ENCODE measurements at places on chromosomes 4 and X.

DNA sequence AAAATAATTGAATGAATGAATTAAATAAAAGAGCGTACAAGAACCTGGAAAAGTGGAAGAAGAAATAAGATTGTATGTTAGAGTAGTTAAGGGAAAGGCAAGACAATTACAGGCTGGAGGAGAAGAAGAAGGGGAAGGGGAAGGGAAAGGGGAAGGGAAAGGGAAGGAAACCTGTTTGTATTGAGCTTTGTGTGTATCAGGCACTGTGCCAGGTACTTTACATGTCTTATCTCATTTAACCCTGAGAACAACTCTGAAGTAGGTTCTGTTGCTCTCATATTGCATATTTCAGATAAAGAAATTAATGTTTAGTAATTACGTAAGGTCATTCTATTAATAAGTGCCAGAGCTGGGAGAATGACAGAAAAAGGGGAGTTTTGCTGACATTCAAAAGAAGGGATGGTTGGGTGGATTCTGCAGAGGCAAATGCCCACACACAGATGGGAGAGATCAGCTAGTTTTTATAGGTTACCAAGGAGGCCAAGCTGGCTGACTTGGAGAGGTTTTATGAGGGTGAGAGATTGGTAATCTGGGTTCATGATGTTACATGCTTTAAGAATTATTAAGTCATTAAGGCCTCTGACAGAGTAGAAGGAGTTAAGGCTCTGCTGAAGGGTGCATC, 92.3 kb upstream of the LCORL start:
- DNase-seq: no peak

GRCh38 chr4:24190761-24191695, 301.2 kb upstream of the PPARGC1A start:
- DNase-seq: no peak

DNA sequence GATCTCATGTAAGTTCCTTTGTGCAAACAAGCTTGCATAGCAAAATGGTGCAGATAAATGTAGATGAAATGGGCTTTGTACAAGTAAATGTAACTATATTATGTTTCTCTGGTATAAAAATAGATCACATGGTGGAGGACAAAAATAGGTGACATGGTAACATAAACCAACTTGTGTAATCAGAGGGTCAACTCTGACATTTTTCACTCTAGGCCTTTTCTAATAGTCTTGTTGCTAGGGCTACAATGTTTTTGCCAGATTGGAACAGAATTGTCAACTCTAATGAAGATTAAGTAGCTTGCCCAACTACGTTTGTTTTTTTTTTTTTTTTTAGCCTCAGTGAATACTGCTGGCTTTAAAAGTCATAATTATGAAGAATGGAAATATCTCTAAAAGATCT, 11.5 kb downstream of the MAD2L1 start:
- no peak for DNase-seq

GRCh38 chr4:127344071-127344470, 288.7 kb upstream of the INTU start:
- DNase-seq: no peak

DNA sequence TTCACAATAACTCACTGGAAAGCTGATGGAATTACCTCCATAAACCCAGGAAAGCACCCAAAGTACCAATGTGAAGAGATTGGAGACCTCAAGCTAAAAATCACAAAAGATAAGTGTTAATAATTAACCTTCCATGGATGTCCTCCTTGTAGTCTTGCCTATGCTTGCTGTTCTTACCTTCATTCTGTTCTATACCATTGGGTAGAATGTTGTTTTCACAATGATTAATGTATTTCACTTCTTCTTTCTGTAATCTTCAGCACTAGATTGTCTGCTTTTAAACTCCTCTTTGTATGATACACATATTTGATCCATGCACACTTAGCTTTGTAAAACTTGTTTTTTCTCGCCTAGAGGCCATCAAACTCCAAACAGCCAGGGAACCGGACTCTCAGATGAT, 570.3 kb downstream of the RAPGEF2 start:
- DNase-seq: no peak

GRCh38 chrX:53437206-53437605, 3.0 kb upstream of the HSD17B10 start:
- DNase-seq: no peak

DNA sequence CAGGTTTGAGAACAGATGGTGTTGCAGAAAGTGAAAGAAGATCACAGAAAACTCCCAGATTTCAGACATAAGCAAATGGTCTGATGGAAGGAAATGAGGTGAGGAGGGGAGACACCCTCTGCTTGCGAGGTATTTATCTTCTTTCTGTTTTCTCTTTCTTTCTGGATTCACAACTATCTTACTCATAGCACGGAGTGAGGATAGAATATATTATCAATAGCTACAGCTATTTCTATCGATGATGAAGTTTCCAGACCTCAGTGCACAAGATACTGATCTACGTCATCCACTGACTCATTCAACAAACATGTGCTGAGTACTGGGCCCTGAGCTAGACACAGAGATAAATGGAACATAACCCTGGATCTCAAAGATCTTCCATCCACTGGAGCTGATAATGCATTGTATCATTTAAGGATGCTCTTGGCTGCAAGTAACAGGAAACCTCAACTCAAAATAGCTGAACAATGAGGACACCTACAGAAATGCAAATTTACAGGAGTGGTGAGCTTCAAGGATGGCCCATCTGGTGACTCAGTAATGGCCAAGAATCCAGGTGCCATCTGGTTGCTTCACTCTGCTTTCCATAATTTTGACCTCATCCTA, 21.2 kb downstream of the SLC2A9 start:
- no peak for DNase-seq

DNA sequence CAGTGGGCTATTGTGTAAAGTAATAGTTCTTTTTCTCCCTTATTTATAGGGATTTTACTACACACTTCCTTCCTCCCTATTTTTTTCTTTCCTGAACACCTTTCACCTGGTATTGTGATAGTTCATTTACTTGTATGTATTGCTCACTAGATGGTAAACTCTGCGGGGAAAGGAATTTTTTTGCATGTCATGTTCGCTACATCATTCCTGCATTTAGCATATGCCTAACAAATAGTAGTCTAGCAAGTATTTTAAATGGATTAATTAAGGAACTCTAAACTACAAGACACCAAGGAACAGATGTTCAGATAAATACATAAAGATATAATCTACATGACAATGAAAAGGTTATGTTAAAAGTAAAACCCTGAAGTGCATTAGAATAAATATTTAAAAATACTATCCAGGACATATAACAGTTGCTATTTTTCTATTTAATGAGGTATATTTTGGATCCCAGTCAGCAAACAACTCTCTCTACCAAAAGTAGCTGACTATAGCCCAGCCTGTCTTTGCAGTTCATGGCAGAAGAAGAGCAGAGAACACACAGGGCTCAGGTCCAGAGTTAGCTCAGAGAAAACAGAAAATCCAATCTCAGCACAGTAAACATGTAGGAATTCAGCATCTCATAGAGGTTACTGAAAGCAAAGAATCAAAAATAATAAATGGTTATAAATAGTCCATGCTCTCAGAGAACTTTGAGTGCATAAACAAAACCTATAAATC, 87.8 kb downstream of the PACRGL start:
- no peak for DNase-seq

- DNase-seq: no peak
Observed at GRCh38 chr4:159175989-159176375, 73.1 kb downstream of the RAPGEF2 start.

GRCh38 chrX:154351183-154352011, 23.0 kb downstream of the FLNA start:
- no peak for DNase-seq

GRCh38 chr4:186137196-186137794, 32.8 kb downstream of the FAM149A start:
- no peak for DNase-seq

GRCh38 chr4:11529625-11530201, 101.0 kb upstream of the HS3ST1 start:
- no peak for DNase-seq

DNA sequence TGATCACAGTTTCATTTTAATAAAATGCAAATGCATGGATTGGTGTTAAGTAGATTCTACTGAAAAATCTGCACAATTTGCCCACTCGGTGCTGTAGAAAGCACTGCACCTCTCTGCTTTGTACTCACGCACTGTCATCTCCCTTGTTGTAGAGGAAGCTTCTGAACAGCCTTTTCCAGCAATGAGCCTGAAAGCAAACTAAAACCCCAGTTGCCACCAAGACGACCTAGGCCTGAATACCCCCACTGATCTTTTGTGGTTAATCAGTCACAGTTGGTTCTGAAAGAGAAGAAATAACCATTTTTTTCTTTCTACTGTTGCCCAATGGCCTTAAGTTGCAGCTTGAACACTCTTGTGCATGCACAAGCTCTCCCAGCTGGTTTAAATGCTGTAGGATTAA, 229.8 kb downstream of the NLGN4X start:
- no peak for DNase-seq

GRCh38 chrX:54695816-54696487, 102.1 kb downstream of the ITIH6 start:
- DNase-seq: no peak

DNA sequence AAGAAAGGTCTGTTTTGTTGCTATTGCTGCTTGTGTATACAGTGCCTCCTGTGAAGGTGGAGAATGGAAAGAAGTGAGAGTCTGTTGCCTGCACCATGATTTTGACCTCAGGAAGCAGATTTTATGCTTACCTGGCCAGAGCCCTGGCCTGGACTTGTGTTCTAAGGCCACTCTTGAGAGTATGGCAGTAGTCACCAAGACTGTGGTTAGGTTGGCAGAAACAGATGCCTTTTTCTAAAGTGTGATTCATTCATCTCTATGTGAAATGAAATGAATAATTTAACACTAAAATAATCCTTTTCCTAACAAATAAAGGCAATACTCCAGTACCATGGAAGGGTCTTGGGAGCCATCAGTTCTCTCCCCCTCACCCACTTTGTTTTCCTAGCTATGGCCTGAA, 161.8 kb downstream of the DCLK2 start:
- DNase-seq: no peak

GRCh38 chr4:2828758-2829181, 14.9 kb upstream of the ADD1 start:
- DNase-seq: no peak

- no peak for DNase-seq
Observed at GRCh38 chr4:110480031-110480549, 4.1 kb downstream of the ENPEP start.

GRCh38 chr4:140944199-140944515, 188.0 kb upstream of the TBC1D9 start:
- no peak for DNase-seq

- no peak for DNase-seq
Observed at GRCh38 chrX:123976706-123977316, 15.3 kb downstream of the STAG2 start.

DNA sequence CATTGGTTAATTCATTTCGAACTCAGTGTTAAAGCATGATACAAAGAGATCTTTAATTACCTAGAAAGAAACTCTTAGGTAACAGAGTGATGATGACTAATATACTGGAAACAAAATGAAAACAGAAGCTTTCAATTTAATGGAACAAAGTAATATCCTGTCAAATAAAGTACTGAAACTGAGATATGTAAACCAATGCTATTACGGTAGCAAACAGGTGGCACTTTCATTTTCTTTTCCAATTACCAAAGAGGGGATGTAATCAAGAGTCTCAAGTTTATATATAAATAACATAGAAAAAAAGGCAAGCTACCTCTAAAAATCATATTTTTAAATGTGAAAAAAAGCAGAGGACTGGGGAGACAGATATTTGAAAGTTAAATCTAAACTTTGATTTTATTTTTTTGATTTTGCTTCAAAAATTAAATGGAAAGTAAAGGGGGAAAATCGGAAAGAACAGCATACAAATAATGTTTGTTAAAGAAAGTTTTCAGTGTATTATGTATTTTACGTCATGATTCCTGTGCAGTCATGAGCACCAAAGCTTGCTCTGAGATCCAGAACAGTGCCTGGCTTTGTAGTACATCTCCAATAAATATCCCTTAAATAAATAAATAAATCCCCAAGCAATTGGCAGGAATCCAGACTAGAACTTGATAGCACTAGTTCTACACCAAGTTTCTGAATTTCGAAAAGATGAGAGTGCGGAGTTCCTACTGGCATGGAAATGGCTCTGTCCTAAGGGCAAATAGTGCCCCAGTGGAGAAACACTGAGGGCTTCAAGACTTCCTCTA, 25.0 kb upstream of the RAPGEF2 start:
- peak; percentile 33 for DNase-seq

DNA sequence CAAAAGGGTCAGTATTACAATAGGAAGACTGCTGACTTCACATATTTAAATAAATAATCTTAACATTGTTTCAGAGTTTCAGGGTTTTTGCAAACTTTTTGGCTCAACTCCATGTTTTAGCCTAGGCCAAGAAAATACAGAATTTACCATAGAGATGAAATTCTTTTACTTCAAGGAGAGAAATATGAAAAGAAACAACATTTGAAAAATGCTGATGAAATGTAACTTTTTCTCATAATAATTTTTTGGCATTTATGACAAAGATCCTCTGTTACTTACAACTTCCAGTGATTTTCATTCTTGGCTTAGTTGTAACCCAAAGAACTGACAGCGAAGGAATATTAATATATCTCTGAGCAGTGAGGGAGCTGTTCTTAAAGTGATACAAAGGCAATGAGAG, 316.1 kb upstream of the EMCN start:
- DNase-seq: no peak

DNA sequence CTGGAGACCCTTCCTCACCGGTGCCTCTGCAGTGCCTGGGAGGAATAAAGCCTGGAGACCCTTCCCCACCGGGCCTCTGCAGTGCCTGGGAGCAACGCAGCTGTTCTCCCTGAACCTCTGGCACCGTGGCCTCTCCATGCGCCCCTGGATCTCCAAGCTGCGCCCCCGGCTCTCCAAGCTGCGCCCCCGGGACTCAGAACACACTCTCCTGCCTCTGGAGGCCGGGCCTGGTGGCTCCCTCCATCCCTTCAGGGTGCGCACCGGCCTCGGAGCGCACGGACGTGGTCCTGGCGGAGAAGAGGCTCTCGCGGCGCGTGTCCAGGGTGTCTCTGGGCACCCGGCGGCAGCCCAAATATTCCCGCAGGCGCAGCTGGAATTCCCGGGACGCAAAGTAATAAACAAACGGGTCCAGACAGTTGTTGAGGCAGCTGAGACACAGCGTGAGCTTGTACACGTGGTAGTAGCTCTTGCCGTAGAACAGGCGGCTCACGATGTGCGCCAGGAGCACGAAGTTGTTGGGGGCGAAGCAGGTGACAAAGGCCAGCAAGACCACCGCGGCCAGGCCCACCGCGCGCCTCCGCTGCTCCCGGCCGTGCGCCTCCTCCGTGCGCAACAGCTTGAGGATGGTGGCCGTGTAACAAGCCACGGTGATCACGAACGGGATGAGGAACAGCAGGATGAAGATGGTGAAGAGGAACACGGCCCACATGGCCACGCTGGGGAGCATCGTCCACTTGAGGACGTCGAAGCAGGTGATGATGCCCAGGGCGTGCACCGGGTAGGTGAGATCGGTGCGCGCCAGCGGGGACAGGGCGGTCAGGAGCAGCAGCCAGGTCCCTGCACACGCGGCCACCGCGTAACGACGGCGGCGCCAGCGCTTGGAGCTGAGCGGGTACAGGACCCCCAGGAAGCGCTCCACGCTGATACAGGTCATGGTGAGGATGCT, 12.8 kb upstream of the ASMTL start:
- peak; percentile 4 for DNase-seq

- DNase-seq: peak; percentile 27
Observed at GRCh38 chrX:20267931-20268701, 1.4 kb upstream of the RPS6KA3 start.

- DNase-seq: no peak
Observed at GRCh38 chr4:121978172-121978516, 26.3 kb upstream of the TRPC3 start.
